T-cell (primary cell): ENCODE measurements at places on chromosomes 6 and 20.

DNA sequence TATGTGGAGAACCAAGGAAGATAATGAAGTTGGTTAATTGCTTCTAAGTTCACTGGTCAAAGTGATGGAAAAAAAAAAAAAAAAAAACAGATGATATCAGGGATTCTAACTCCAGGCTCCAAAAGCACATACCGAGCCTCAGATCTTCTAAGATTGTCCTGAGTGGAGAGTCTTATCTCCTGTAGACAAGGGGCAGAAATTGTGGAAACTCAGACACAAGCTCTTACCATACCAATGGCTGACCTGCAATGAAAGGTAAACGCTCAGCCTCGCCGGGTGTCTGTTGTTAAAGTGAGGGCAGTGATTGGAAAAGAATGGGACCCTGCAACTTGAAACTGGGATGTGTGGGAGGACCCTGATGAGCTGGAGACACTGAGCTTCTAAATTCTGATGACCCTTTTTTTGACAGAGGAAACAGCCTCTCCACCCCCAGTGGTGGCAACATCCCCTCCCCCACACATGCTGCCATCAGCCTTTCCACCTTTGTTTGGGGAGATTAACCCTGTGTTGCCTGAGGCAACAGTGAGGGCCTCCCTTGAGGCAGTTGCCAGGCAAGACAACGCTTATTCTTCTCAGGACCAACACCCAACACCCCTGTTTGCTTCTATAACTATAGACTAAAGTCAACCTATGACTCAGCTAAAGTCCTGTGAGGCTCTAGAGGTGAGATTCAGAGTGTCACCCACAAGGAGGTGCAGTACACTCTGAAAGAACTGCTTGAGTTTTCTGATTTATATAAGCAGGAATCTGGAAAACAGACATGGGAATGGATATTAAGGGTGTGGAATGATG, 154.0 kb downstream of the THBS2 start:
- no peak for DNase-seq

DNA sequence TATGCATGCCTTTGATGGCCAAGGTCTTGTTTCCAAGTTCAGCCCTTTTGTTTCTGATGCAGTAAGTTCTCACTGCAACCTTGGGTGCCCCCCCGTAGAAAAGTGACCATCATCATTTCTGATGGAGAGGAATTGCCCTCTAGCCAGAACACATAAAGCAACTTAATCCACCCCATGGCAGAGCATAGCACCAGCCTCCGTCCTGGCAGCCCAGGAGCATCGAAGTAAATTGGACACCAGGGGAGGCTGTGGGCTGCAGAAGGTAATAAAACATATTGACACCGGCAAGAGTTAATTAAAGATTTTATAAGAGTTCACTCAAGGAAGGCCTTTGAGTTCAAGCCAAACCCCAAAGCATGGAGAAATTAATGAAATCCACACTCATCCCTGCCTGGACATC, 39.2 kb upstream of the CST7 start:
- DNase-seq = no peak

- peak; percentile 72 for DNase-seq
These were observed 497 bp downstream of the ACSS1 start for GRCh38 chr20:25057234-25058050.

DNA sequence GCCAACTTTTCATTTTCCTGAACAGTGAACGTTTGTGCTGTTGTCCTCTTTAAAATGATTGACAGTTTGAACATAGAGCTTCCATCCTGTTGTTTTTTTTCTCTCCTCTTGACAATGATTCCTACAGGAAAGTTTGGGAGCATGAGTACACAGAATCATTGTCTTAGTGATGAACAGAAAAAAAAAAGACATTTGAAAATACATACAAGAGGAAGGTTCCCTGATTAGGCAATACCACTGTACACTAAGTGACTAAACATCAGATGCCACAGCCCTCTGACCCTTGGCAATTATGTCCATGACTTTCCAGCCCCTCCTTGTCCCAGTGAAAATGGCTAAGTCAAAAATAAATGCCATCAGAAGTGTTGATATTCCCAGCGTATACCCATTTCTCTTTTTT, 71.5 kb downstream of the RTN4IP1 start:
- DNase-seq = no peak

DNA sequence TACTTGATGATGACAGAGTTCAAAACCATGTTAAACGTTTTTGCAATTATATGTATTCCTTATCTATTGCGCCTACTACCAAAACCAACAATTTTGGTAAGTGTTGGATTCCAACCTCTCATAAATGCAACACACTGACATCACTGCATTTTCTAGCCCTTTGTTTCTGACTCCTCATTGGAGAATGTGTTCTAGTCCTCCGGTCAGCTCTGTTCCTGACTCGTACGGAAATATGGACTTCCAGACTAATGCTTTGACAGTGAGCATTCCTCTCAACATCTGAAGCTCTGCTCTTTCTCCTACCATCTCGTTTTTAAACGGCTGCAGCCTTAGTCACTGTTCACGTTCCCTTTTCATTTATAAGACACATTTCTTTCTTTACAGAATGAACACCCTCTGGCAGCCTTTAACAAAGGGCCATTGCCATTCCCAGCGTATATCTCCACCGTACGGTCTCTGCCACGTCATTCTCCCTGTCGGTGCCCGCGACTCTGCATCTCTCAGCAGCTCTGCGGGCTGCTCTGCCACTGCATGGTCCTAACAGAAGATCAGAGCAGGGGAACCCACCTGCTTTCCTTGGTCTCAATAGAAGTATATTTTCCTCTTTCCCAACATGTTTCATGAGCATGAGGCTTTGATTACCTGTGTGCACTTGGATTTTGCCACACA, 103.0 kb upstream of the SYNDIG1 start:
- DNase-seq = no peak

- DNase-seq = peak; percentile 14
These were observed 2.9 kb upstream of the BMP6 start for GRCh38 chr6:7723041-7723447.

DNA sequence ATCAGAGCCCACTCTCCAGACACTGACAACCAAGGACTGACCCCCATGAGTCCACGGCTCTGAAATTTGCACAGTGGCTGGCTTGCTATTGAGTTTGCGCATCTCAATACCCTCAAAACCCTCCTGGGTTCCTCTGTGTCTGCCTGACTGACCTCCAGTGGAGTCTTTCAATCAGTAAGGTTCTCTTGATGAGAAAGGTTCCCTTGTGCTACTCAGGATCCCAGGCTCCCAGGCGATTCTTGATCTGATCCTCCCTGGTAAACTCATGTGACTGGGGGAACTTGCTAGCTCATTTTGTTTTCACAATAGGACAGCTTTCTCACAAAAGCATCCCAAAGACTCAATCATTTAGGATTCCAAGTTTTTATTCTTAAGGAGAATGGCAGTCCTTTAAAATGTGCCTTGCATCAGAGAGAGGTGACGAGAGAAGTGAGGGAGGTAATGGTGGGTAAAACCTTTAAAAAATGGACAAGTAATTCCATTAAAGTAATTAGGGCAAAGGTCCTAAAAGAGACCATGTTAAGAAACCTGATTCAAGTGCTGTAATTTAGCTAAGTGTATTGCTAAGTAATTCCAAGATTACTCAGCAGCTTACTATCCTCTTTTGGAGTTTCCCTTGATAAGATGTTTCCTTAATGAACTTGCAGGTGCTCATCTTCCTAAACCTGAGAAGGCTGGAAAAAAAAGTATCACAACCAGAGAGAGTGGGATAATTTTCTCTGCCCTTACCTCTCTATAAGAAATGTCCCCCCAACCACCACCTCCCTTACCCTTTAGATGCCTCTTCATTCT, 304.7 kb upstream of the SGK1 start:
- DNase-seq = no peak

DNA sequence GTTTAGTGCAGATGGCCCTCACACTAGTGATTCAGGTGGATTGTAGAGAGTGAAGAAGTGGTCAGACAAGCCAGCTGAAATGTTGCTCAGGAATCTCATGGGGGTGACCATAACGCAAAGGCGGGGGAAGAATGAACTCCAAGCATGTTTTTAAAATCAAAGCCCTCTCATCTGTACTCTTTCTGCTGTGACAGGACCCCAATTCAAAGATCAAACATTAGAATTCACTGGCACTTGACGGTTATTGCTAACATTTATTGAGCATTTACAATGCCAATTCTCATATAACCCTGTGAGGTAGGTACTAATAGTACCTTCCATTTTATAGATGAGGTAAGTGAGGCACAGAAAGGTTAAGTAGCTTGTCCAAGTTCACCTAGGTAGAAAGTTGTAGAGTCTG, 15.7 kb downstream of the ABRACL start:
- DNase-seq = no peak

DNA sequence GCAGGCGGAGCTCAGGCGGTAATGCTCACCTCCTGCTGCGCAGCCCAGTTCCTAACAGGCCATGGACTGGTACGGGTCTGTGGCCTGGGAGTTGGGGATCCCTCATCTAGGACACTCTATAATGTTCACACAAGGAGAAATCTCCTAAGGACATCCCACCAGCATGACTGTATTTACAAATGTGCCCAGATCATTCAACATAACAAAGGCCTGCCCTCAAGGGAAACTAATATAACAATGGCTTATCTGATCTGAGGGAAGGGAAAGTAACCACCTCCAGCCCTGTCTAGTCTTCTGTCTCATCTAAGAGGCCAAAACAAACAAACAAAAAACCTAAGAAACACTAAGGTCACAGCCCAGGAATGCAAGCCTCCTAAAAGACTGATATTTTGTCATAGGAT, 232.8 kb downstream of the RNGTT start:
- DNase-seq = no peak

- DNase-seq = no peak
These were observed 10.2 kb downstream of the MYO6 start for GRCh38 chr6:75759207-75759606.

DNA sequence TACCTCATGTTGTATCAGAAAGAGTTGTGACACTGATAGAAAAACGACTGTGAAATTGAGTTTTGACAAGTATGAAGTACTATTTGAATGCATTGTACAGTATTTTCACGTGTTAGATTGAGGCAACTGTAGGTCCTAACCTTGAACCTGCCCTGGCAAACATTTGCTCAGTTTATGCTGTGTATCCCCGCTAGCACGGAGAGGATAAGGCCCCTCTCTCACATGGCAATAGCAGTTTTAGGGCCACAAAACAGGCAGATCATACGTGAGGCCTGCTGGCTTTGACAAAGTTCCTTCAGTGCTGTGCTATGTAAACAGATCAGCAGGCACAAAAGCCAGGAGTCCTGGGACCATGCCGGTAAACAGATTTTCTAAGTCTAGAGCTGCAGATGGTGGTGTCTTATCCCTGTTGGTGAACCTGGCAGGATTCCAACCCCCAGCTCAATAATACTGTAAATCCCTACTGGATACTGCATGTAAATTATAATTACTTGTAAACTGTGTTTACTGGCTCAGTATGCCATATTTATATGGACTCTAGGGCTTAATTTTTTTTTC, 23.8 kb upstream of the FAM217A start:
- no peak for DNase-seq

GRCh38 chr6:44298055-44298803, 14.9 kb downstream of the AARS2 start:
- no peak for DNase-seq

DNA sequence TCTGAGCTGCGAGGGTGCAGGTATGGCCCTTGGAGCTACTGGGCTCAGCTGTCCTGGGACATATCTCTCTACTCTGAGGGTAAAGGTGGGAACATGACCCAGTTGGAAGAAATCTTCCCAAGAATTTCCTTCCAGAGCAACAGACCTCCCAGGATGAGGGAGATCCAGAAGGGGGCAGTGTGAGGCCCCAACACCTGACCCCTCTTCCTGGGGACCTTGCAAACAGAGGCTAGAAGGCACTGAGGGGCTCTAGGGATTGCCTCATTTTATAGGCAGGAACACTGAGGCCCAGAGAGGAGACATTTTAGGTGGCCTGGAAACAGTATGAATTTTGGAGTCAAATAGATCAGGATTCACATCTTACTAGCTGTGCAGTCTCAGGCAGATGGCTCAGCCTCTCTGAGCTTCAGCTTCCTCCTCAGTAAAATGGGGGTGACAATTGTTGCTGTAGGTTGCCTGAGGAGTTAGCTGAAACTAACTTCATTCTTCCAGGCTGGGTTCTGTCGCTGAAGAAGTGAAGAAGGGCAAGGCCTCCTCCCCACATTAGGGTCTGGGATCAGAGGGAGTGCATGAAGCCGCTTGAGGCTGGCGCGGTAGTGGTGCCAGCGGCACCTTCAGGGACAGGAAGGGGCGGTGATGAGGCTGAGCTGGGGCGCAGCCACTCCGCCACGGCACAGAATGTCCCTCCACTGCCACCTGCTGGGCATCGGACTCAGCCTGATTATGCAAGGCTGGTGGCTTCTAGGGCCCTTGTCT, 11.4 kb downstream of the KCNK17 start:
- DNase-seq = peak; percentile 79

DNA sequence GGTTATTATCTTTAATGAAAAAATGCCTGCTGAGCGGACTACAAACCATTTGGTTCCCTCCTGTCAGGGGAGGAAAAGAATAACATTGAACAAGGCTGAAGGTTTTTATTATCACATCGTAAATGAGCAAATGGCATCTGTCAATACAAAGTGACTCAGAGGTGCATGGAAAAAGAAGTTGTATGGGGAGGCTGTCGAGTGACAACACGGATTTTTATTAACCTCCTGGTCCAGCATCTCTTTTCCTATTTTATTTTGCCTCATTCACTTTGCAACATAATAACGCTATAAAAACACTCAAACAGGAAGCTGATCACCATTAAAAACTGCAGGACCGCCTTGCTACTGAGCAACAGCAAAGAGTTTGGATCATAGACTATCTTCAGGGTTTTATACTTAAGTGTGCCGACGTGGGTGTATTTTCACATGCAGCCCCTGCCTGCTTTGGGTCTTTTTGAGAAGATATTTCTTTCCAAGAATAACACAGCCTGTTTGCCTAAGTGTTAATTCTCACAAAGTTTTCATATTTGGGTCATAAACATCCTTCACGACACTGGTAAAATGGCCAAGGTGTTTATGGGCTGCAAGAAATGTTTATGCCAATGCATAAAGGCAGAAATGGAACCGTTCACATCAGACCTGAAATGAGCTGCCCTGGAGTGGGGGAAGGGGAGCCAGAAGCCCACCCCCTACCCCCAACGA, 132.1 kb upstream of the SALL4 start:
- DNase-seq = no peak

- no peak for DNase-seq
These were observed 43.8 kb downstream of the REV3L start for GRCh38 chr6:111439171-111439570.

GRCh38 chr6:10413850-10414738, 780 bp downstream of the TFAP2A start:
- DNase-seq = no peak

DNA sequence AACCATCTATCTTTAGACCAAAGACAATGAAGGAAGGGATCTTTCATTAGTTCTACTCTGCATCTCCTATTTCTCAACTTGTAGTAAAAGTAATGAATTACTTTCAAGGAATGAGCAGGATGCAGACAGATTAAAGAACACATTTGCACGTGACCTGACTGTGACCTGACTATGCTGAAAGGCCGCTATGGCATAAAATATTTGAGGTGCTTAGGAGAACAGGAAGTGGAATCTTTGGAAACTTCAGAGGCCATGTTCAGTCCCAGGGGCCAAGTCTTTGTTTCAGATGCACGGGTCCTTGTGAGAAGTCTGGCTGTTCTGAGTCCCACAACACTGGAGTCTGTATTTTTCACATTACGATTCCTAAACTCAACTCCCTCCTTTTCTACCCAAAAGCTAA, 41.0 kb downstream of the NINL start:
- DNase-seq = no peak
